ENCODE measurements at places on chromosomes 13 and 19.

GRCh38 chr19:36526581-36526980, 1.5 kb downstream of the ZNF260 start:
- DNase-seq, result no peak

DNA sequence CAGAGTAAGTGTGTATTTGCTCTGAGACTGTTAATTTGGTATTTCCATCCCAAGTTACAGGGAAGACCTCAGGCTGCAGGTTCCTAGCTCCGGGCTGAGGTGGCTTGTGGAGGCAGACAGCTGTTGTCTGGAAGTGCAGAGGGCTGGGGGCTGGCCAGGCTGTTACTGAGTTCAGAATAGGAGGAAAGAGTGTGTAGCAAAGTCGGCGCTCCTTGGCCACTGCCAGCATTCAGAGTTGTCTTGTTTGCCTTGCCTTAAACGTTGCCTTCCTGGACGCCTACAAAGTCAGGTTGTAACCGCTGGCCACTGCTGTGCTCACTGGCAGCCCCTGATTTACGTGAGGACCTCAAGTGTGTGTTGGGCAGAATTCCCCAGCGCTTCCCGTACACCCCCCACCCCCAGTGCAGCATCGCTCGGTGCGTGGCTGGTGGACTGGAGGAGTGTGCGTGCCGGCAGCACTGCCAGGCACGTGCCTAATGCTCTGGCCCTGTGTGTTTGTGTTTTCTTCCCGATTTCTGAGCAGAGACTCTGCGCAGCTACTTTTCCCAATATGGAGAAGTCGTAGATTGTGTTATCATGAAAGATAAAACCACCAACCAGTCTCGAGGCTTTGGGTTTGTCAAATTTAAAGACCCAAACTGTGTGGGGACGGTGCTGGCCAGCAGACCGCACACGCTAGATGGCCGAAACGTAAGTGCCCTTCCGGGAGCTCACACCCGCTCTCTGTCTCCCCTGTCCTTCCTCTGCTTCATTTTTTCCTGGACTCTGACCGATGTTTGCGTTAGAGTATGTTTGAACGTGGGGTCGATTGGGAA, 10.5 kb downstream of the DAZAP1 start:
- DNase-seq, result no peak

GRCh38 chr13:40186626-40187323, 479.7 kb downstream of the FOXO1 start:
- no peak for DNase-seq

DNA sequence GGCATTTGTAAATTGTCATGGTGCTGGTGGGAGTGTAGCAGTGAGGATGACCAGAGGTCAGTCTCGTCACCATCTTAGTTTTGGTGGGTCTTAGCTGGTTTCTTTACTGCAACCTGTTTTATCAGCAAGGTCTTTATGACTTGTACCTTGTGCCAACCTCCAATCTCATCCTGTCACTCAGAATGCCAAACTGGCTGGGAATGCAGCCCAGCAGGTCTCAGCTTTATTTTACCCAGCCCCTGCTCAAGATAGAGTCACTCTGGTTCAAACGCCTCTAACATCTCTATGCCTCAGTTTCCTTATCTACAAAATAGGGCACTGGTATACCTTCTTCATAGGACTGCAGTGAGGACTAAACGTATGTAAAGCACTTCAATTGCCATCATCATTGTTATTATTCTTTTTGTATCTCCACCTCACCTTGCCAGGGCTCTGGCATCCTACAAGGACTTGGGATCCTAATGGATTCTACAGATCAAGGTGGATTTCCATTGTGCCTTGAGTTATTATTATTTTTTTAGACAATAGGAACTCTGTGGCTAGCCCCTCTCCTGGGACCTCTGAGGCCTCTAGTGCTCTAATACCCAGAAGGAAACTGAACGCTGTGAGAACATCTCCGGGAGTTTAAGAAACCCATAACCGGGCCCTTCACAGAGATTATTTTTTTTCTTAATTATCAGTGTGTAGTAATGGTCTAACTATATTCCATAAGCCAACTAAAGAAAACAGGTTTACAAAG, 69.0 kb upstream of the RGCC start:
- no peak for DNase-seq

- no peak for DNase-seq
These were observed 11.7 kb upstream of the KPTN start for GRCh38 chr19:47495478-47496372.

DNA sequence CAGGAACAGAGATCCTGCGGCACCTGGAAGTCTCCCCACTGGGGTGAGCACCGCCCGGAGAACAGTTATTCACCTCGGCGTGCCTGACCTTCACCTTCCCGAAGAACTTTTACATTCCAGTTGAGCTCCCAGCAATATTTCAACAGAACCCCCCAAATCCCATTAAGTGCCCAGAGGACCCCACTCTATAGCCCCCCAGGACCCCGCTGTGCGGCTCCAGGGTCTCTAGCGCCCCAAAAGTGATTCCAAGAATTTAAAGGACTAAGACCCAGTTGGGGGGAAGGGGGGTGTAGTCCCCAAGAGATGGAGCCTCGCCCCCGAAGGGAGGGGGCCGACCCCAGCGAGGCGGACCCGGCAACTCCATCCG, 480 bp downstream of the GPR108 start:
- DNase-seq, result peak; percentile 66

GRCh38 chr19:31387717-31388301, 38.6 kb upstream of the TSHZ3 start:
- no peak for DNase-seq
